ENCODE measurements at places on chromosomes 16 and 17.
A peak's percentile ranks its signal among the peaks of the same experiment; 100 is the strongest.

- DNase-seq, result no peak
Observed at GRCh38 chr16:1154887-1155331, 2.0 kb downstream of the CACNA1H start.

DNA sequence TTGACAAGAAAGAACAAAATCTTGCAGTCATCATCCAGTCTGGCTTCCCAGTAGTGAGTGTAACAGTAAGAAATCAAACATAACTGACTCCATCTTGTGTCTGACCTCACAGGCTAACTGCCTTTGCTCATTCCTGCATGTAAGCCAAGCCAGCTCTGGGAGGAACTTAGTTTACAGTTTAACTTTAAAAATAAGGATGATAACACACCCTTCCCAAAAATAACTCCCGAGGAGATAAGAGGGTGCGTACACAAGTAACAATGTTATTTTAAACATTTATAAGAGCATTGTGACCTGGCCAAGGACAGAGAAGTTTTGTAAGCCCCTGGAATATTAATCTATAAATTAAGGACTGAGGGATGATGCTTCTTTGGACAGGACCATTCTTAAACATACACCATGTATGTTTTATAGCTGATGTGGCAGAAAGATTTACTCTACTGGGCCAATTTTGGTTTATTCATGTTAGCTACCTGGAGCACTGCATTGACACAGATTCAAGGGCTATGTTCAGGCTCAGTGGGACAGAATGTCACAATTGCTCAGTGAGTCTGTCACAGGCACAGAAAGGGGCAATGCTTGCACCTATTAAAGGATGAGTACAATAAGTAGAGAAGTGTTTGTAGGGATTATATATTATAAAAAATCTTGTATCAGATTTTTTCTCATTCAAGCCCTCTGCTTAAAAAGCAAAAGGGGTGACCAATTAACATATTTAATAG lies 344.1 kb downstream of the UTP18 start:
- DNase-seq, result no peak

GRCh38 chr17:9389111-9389527 lies 186.5 kb downstream of the STX8 start:
- peak; percentile 94 for DNase-seq

GRCh38 chr16:12016291-12016947 lies 39.9 kb downstream of the SNX29 start:
- DNase-seq, result no peak

- no peak for DNase-seq
Observed at GRCh38 chr16:66416939-66417700, 10.0 kb upstream of the BEAN1 start.

- no peak for DNase-seq
Observed at GRCh38 chr17:82907797-82908542, 68.1 kb upstream of the ZNF750 start.

- DNase-seq, result no peak
Observed at GRCh38 chr17:35865412-35866340, 3.0 kb downstream of the HEATR9 start.

DNA sequence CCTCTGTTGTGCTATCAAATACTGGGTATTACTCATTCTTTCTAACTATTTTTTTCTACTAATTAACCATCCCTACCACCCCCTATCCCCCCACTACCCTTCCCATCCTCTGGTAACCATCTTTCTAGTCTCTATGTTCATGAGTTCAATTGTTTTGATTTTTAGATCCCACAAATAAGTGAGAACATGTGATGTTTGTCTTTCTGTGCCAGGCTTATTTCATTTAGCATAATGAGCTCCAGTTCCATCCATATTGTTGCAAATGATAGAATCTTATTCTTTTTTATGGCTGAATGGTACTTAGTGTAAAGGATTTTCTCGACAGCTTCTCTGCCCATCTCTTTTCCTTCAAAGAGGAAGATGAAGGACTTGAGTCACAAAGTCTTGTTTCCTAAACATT lies 138.0 kb upstream of the CPHXL start:
- DNase-seq, result no peak

DNA sequence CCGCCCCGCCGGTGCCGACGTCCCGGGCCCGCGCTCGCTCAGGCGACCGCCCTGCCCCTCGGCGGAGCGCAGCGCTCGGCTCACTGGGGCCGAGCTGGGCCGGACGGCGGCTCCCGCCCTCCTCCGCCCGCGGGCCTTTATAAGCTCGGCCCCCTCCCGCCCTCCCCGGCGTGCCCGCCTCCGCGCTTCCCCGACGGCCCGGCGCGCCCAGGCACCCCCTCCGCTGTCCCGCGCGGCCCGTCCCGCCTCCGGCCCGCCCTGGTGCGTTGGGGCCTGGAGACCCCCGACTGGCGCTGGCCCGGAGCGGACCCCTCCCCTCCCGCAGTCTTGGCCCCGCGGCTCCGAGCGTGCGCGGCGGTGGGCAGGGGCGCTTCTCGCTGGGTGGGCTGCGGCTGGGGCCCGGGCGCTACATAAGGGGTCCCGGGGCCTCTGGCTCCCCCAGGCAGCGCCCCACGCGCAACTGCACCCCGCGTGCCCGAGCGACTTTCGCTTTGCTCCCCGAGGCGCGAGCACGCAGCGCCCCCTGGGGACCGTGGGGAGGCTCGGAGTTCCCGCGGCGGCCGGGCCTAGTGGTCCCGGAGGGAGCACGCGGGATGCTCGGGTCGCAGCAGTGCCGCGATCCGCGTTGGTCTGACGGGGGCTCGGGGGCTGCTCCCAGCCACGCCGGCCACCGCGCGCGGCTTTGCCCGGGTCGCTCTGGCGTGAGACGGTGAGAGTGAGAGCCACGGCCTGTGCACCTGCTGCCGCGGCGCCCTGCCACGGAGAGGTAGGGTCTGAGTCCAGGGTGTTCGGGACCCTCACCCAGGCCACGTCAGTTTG lies at the start of gene PIEZO1:
Gene PIEZO1, minus strand, starts transcription at position 115 of the 819 bp plus-strand sequence. CDS start 256 bp downstream, outside the sequence.
- DNase-seq, result peak; percentile 49

DNA sequence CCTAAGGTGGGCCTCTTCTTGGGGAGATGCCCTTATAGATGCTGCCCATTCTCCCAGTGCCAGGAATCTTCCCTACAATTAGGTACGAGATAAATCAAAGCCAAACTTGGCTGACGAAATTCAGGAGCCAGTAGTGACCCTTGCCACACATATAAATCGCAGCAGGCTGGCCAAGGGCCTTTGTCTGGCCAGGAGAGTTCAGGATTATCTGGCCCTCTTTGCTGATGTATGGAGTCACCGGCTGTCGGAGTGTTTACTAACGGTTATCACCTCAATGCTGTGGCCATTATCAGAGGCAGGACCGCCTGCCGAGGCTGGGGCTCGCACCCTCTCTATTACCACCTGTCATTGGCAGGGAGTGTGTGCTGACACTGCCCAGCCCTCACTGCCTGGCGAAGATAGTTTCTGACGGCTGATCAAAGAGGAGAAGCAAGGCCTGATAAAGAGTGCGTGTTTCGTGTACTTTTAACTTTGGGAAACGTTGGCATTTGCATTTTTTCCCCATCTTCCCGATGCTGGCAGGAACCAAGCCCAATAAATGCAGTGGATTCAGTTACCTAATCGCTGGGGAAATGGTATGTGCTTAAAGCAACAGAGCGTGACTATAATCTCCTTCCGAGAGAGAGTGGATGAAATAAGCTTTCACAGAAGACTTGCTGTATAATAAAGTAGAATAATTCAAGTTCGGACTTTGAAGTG lies 32.8 kb upstream of the TBX2 start:
- DNase-seq, result no peak

GRCh38 chr17:9071016-9071415 lies 49.7 kb downstream of the NTN1 start:
- no peak for DNase-seq

- DNase-seq, result no peak
Observed at GRCh38 chr17:39679521-39680192, 8.2 kb downstream of the PGAP3 start.

GRCh38 chr17:66677201-66677981 lies 157.5 kb upstream of the CACNG5 start:
- no peak for DNase-seq

- DNase-seq, result no peak
Observed at GRCh38 chr17:59296190-59296589, 35.3 kb upstream of the YPEL2 start.

DNA sequence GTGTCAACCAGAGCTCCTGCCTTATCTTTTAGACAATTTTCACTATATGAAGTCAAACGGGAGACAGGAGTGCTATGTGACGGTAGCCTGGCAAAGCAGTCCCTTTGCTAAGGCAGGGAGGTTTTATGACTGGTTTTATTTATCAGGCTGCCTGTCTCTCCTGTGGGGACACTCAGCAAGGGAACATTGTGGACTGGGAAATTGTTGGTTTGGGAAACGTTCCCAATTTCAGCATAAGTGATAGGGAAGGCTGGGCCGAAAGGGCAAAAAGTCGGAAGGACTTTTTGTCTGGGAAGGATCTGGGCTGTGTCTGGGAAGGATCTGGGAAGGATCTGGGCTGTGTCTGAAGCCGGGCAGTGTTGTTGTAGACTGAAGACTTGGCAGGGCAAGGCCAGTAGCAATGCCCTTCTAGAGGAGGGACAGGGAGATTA lies 211.2 kb downstream of the PARN start:
- DNase-seq, result no peak

GRCh38 chr16:23293016-23293415 lies 9.1 kb upstream of the SCNN1B start:
- DNase-seq, result no peak

GRCh38 chr16:88649195-88649923 lies 1.5 kb downstream of the CYBA start:
- DNase-seq, result no peak

GRCh38 chr17:17710728-17711541 lies 29.7 kb downstream of the RAI1 start:
- DNase-seq, result no peak

GRCh38 chr16:48462106-48462740 lies 77.0 kb upstream of the SIAH1 start:
- DNase-seq, result no peak

- no peak for DNase-seq
Observed at GRCh38 chr17:78359321-78359996, 418 bp downstream of the SOCS3 start.

GRCh38 chr16:55059146-55059545 lies 128.5 kb downstream of the IRX5 start:
- DNase-seq, result no peak

- no peak for DNase-seq
Observed at GRCh38 chr16:87227296-87227951, 89.8 kb downstream of the C16orf95 start.

DNA sequence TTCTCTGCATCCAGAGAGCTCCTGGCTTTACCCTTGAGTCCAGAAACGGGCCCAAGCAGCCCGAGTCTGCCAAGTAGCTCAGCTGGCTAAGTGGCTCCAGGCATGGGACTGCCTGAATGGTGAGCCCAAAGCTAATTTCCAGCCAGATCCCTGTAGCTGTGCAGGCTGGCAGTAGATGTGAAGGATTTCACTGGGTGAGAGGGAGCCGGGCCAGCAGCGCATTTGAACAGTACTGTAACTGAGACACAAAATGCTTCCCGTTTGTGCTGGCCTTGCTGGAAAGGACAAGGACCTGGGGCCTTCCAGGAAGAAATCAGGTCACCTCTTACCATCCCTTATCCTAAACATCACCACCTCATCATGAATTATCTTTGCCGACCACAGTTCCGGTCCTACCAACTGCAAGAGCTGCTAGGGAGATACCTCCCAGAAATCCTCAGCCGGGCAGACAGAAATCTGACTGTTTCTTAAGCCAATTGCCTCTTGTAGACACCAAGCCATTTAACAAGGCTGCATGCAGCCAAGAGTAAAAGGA lies 3.7 kb downstream of the TIMP2 start:
- no peak for DNase-seq

GRCh38 chr17:50187751-50188530 lies 13.5 kb downstream of the COL1A1 start:
- DNase-seq, result no peak

GRCh38 chr16:49598383-49599170 lies 225.0 kb downstream of the C16orf78 start:
- DNase-seq, result peak; percentile 88

GRCh38 chr16:64394061-64394460 lies 727.8 kb downstream of the CDH11 start:
- no peak for DNase-seq

DNA sequence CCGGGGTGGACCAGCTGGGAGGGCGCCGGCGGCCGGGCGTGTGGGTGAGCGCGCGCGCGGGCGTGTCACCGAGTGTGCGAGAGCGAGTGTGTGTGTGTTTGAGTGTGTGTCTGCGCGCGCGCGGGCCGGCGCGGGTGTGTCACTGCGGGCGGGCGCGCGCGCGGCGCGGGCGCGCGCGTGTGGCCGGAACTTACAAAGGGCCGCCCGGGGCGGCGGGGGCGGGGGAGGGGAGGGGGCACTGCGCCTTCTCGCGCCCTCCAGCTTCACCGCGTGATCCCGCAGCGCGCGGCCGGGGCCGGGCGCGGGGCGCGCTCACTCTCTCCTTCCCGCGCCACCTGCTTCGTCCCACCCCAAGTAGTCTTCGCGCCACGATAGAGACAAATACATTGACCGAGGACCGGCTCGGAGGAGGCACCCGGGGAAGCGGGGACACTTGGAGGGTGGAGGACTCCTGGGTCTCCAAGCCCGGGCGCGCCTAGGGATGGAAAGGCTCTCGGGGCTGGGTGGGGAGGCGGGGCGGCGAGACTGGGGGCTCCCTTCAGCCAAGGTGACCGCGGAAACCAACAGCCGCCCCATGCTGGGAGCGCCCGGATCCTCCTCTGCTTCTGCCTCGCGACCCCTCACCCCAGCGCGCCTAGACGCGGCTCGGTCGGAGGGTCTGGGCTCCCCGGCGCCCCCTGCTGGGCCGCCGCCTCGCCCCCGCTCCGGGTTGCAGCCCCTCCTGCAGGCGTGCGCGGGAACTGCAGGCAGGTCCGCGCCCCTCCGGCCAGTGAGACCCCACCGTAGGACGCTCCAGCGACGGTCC lies at the start of gene SRCIN1:
Gene SRCIN1, minus strand, starts transcription at position 112 of the 805 bp plus-strand sequence. CDS start 247 bp downstream, outside the sequence.
- peak; percentile 62 for DNase-seq

GRCh38 chr17:79085921-79086551 lies 11.4 kb downstream of the ENGASE start:
- DNase-seq, result no peak

DNA sequence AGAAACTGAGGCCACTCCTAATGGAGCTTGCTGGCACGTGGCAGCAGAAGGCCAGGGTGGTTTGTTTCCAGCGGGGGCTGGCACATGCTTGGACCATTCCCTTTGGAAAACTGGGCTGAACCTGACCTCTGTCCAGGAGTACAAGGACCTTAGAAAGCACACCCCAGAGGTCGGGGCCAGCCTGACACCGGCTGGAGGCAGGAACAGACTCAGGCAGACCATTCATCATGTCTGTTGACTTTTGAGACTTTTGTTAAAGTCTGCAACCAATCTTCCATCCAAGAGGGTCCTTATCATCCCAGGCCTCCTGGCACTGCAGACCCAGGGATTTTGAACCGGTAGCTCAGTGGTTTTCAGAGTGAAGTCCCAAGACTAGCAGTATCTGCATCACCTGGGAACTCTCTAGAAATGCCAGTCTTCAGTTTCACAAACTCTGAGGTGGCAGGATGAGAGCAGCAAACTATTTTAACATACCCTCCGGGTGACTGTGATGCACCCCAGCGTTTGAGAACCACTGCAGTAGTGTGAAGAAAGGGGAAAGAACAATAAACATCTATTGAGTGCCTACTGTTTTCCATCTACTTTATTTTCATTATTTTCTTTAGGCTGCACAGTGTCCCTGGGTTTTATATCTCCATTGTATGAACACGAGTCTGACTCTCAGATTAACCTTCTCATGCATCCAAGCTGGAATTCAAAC lies 145.3 kb upstream of the PLCG2 start:
- peak; percentile 56 for DNase-seq
